ENCODE measurements at places on chromosomes 2 and 18.
A peak's percentile ranks its signal among the peaks of the same experiment; 100 is the strongest.

DNA sequence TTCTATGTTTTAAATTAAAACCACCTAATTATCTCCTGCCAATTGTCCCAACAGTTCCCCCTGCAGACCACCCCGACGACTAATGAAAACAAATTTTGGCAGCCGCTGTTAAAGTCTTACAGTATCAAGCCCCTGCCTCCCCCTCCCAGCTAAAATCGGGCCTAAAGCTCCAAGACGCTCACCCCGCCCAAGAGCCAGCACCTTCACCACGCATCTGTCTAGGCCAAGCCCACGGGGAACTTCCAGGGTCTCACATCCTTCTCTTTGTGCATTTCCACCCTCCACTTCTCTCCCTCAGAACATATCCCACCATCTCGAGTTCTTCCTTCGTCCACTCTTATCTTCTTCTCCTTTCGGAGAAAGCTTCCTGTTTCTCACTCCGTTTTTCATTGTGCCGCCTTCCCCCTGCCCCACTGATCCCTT is 445 bp downstream of the PRPF40A start:
- no peak for DNase-seq

GRCh38 chr18:46374850-46375249 is 270.7 kb downstream of the HAUS1 start:
- no peak for DNase-seq

DNA sequence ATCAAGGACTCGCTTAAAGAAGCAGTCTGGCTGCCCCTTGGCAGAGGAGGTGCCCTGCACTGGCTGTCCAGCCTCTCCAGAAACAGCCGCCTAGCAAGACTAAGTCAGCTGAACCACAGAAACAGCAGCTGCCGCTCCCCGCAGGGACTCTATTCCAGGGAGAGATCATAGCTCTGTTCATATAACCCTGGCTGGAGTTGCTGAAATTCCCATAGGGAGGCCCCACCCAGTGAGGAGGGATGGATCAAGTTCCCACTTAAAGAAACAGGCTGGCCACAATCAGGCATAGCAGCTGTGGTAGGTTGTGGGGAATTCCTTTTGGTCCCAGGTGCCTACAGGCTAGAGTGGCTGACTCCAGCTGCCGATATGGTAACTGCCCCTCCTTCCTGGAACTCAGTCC is 74.2 kb upstream of the MC4R start:
- no peak for DNase-seq

DNA sequence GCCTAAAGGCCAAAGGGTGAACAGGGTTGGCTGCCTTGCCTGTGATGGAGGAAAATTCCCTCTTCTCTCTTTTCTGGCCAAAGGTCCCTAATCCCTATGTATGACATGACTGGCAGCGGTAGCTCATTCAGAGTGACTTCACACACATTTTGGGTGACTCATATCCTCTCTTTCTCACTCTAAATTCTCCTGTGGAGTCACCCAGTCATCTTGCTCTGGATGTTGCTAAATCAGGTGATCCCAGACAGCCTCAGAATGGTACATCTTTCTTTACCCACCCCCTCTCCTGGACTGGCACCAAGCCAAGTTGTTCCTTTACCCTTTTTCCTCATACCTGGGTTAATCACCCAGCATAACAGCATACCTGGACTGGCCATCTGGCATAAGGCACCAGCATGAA is 77.2 kb downstream of the NEURL3 start:
- no peak for DNase-seq

GRCh38 chr2:32010670-32011484 is at the start of gene MEMO1:
Gene MEMO1, minus strand, starts transcription at chr2:32011008. Its CDS starts 761 bp downstream, at chr2:32010247.
- DNase-seq: peak; percentile 85

DNA sequence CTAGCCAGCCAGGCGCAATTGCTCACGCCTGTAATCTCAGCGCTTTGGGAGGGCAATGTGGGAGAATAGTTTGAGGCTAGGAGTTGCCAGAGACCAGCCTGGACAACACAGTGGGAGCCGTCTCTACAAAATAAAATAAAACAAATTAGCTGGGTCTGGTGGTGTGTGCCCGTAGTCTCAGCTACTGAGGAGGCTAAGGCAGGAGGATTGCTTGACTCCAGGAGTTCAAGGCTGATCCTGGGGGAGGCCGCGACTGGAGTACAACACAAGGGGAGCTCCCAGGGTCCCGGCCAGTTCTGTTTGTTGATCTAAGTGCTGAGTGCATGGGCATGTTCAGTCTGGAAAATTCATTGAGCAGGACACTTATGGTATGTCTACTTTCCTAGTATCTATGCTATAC is 2.6 kb downstream of the ST3GAL5 start:
- no peak for DNase-seq

GRCh38 chr18:50654658-50655550 is 95.0 kb downstream of the MAPK4 start:
- no peak for DNase-seq

GRCh38 chr18:63098018-63098981 is 221.3 kb downstream of the BCL2 start:
- no peak for DNase-seq

GRCh38 chr2:47230418-47230817 is 75.3 kb upstream of the STPG4 start:
- no peak for DNase-seq

GRCh38 chr2:53509831-53510388 is 257.7 kb upstream of the CHAC2 start:
- no peak for DNase-seq
